Stimulated activated CD4-positive, alpha-beta T cell treated with anti-CD3 and anti-CD28 coated beads, Interleukin-1b, Interleukin-23, amount 100 ng/mL, for 48 hours (primary cell): ENCODE measurements at places on chromosomes 5 and 9.

DNA sequence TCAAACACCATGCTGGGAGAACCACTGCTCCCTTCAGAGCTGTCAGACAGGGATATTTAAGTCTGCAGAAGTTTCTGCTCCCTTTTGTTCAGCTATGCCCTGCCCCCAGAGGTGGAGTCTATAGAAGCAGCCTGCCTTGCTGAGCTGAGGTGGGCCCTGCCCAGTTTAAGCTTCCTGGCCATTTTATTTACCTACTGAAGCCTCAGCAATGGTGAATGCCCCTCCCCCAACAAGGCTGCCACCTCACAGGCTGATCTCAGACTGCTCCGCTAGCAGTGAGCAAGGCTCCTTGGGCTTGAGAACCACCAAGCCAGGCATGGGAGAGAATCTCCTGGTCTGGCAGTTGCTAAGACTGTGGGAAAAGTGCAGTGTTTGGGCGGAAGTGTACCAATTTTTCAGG is 205.5 kb upstream of the PTGER4 start:
- no peak for DNase-seq

GRCh38 chr9:137303893-137304382 is 1.9 kb upstream of the NRARP start:
- DNase-seq = no peak

DNA sequence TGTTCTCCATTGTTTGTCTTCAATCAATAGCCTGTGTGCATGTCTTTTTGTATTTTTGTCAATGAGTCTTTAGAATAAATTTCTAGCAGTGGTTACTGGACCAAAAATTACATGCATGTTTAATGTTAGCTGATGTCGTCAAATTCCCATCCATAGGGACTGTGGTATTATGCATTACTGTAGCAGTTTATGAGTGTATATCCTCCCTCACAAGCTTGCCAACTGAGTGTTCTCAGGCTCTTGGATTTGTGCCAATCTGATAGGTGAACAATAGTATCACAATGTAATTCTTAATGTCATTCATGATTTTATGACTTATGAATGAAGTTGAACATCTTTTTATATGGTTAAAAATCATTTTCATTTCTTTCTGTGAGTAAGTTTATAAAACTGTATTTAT is 13.0 kb downstream of the SNX24 start:
- no peak for DNase-seq

DNA sequence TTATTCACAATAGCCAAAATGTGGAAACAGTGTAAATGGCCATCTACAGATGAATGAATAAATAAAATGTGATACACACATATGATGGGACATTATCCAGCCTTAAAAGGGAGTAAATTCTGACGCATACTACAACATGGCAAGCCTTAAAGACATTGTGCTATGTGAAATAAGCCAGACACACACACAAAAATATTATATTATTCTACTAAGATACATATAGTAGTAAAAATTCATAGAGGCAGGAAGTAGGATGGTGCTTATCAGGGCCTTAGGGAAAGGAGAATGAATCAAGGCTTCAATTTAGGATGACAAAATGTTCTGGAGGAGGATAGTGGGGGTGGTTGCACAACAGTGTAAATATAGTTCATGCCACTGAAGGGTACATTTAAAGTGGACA is 346.7 kb upstream of the SMARCA2 start:
- DNase-seq = no peak

DNA sequence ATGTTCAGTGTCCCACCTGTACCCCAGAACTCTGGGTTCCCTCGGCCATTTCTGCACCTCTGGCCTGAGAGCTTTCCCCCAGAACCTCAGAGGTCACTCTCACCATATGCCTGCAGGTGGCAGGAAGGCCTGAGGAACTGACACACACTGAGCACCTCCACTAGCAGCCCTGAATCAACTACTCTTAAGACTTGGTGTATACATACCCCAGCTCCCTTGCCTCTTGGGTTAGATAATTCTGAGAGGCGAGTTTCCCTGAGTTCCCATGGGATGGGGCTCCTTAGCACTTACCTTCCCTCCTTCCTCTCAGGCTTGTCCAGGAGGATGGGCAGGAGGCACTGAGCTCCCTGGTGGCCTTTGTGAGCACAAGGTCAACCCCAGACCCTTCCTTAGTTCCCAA is 86.1 kb downstream of the HSD17B3 start:
- DNase-seq = no peak
